Stimulated activated naive CD4-positive, alpha-beta T cell treated with Interleukin-2 at 50 U/mL for 16 hours (primary cell): ENCODE measurements at places on chromosomes 4 and X.

GRCh38 chr4:121070274-121070673 is 2.1 kb downstream of the NDNF start:
- DNase-seq, result no peak

DNA sequence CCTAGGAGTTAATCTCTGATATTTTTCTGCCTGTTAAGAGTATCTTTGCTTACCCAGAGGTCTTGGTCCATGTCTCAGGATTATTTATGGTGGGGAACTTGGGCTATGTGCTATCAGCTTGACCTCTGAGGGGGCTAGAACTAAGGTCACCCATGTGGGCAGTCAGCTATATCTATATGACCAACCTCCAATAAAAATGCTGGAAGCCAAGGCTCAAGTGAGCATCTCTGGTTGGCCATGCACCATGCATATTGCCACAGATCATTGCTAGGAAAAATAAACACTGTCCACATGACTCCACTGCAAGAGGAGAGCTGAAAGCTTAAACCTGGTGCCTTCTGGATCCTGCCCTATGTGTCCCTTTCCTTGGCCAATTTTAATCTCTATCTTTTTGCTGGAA is 196.5 kb upstream of the SLC7A11 start:
- no peak for DNase-seq

DNA sequence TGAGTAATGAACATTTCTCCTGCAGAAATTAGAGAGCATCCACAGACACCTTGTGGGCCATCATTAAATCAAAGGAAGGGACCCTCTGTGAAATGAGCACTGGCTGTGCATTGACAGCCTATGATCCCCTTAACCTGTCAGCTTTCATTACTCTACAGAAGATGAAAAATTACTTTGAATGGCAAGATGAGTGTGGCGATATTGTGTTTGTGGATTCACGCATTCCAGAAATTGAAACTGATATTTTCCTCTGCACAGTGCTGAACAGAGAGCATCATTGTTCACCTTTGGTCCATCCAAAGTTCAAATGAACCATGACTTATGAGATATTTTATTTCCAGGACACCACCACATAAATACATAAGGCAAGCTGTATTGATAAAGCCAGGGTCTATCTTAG is 374.8 kb upstream of the ANXA10 start:
- no peak for DNase-seq

GRCh38 chrX:11380187-11380844 is 87.1 kb downstream of the AMELX start:
- DNase-seq, result no peak

DNA sequence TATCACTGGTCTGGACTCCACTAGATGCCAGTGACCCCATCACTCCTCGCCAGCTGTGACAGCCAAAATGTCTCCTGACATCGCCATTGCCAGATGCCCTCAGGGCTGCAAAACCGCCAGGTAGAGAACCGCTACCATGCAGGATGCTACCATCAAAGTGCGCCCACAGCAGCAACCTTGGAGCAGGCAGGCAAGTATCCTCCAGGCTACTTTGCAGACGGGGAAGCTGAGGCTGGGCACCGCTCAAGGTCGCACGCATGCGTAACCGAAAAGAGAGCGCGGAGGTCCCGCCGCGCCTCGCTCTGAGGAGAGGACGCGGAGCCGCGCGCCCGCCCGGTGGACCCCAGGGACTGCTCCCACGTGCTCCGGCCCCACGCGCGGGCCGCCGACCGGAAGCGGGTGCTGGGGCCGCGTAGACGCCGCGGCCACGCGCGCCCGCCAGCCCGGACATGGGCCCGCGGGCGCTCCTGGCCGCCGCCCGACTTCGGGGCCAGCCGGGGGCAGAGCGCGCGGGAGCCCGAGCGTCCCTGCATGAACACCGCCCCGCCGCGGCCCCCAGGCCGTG is at the start of gene STS:
Gene STS (plus strand): TSS at position 300 of the 565 bp plus-strand sequence. CDS start 105,488 bp downstream, outside the sequence.
- DNase-seq, result peak; percentile 14

- no peak for DNase-seq
These were observed 88.4 kb upstream of the TLL1 start for GRCh38 chr4:165784672-165785071.
